ENCODE measurements at places on chromosomes 13 and 19.

DNA sequence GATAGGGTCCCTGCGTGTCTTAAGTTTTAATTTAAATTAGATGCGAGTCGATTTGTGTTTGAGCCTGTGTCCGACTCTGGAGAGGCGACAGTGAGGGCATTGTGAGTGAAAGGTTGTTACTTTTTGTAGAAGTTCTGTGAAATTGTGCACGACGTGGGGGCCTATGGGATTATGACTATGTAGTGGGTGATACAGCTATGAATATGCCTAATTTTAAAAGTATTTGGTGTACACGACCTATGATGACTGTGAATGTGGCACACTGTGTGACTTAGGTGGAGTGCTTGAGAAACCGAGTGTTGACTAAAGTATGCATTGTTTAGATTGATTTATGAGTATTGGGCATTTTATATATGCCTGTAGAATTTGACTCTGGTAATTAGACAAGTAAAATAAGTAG, 646 bp downstream of the ZNF567 start:
- no peak for DNase-seq

- no peak for DNase-seq
These were observed 776 bp upstream of the LENG1 start for GRCh38 chr19:54160182-54160811.

DNA sequence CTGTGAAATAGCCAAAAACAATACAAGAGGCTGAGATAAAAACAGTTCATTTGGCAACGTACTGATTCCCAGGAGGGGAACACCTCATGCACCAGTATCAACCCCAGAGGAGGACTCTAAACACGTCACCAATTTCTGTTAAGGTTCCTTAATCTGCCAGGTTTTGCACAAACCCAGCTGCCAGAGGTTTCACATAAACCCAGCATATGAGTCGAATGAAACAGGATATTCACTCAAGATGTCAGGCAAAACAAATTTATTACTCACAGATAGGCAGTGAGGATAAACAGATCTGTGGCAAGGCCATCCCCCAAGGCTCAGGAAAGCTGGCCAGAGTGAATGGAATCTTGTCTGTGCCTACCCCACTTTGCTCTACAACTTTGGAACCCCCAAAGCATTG, 210.9 kb downstream of the GPC5 start:
- no peak for DNase-seq

- no peak for DNase-seq
These were observed 3.1 kb downstream of the AMH start for GRCh38 chr19:2252055-2252796.

DNA sequence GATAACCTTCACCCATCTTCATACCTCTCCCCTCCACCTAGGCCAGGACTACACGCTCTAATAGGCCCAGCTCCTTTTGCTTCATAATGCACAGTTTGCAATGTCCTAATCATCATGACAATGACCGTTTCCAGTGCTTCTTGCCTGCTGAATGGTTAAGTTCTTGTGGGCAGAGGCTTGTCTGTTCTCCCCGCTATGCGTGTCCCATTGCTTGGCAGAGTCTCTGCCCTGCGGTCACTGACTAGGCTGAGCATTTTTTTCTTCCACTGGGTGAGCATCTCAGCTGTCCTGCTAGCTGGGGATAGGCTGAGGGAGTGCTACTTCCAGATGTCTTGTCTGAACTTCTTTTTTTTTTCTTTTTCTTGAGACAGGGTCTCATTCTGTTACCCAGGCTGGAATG, 314.7 kb downstream of the UQCRFS1 start:
- DNase-seq: no peak

GRCh38 chr13:54029226-54029625, 1000.6 kb downstream of the OLFM4 start:
- no peak for DNase-seq

- no peak for DNase-seq
These were observed 369.7 kb downstream of the COG6 start for GRCh38 chr13:40024967-40025714.

DNA sequence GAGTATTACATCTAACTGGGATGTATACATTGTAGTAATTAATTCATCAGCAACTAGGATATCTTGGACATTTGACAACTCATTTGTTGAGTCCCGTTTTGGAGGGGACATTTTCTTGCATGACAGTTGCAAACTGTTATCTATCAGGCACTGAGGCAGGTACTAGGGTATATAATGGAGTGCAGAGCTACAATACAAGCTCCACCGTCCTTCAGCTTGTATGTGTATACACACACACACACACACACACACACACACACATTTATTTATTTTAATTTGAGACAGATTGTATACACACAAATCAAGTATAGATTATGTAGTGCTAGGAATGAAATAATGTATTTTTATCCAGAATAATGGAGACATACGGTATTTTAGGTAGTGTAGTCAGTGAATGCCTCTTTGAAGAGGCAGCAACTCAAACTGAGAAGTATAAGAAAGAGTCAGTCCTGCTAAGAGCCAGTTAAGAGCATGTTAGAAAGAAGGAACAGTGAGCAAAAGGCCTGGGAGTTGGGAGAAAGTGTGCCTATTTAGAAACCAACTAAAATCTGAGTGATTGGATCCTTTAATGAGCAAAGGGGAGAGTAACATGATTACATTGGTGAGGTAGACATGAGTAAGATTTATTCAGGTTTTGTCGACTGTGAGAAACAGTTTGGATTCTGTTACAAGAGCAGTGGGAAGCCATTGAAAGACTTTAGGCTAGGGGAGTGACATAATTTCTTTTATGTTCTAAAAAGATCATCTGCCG, 74.5 kb downstream of the NBEA start:
- DNase-seq: no peak

DNA sequence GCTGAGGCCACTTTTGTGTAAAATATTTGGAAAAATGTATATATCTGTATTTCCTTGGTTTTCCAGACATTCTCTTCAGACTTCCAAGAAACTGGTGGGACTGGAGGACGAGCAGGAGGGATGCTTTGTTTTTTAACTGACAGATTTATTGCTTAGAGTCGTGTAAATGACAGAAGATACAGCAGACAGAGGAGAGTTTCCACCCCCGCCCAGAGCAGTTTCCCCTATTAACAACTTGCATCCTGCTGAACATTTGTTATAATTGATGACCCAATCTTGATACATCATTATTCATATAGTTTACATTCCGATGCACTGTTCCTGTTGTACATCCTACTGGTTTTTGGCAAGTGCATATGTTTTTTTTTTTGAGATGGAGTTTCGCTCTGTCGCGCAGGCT, 7.1 kb upstream of the DOCK6 start:
- DNase-seq: no peak

GRCh38 chr13:107767119-107767518, 448.2 kb downstream of the LIG4 start:
- no peak for DNase-seq

DNA sequence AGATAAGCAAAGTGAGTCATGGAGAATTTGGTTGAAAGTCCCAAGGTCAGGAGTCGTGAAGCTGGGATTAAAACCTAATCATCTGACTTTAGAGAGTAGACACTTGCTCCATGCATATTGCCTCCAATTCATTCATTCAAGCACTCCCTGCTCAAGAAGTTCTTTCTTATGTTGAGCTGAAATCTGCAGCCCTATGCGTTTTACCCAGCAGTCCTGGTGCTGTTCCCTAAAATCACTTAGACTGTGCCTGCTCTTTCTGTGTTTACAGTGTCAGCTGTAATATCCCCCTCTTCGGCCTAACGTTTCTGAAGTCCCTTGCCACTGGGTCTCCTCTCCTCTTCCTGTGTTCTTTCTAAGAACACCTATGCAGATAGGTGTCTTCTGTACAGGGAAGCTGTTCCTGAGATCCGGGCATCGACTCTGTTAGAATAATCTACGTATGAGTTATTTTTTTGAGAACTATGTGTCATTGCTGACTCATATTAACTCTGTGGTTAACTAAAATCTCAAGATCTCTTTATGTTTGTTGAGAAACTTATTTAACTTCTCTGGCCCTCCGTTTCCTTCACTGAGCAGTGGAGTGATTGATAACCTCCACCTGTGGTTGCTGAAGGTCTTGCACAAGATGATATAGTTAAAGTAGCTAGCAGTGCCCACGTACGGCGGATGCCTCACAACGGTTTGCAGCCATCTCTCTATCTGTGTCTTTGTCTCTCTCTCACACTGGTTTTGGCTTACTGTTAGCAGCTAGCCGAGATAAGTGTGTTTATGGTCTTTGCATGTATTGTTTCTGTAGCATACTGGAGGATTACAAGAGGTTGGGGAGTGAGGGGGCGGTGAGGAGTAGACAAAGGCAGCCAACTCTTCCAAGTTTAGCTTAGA, 4.7 kb downstream of the ALOX5AP start:
- peak; percentile 16 for DNase-seq

DNA sequence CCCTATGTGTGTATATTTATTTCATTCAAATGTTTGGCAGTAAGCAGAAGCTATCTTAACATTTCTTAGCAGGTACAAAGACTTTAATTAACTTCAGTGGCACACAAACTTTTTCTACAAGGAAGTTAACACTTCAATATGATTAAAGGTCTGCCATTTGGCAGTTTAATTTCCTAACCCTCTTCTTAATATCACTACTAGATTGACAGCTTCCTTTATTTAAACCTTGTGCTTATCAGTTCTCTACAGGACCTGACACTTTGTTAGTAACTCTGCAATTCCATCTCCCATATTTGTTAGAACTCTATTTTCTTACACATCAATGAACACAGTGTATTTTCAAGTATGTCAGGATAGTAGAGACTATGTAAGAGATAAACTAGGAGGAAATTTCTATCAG, 152.4 kb upstream of the ATXN8OS start:
- no peak for DNase-seq

GRCh38 chr19:10961073-10961860, 437 bp downstream of the SMARCA4 start:
- peak; percentile 6 for DNase-seq

DNA sequence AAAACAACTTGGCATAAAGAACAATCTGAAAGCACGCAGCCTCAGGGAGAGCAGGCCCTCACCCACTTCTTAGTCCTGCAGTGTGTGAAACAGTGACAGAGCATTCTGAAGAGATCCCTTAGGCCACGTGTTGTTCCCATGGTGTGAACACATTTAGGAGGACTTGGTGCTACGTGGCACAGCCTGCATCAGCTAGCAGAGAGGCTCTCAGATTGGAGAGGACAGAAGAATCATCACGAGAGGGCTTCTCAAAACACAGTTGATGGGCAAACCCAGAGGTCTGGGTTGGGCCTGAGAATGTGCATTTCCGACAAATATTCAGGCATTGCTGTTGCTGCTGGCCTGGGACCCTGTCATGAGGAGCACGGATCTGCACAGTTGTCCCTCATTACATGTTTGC, 26.1 kb upstream of the TFDP1 start:
- DNase-seq: no peak

GRCh38 chr19:13020002-13020414, 24.7 kb downstream of the NFIX start:
- DNase-seq: no peak

DNA sequence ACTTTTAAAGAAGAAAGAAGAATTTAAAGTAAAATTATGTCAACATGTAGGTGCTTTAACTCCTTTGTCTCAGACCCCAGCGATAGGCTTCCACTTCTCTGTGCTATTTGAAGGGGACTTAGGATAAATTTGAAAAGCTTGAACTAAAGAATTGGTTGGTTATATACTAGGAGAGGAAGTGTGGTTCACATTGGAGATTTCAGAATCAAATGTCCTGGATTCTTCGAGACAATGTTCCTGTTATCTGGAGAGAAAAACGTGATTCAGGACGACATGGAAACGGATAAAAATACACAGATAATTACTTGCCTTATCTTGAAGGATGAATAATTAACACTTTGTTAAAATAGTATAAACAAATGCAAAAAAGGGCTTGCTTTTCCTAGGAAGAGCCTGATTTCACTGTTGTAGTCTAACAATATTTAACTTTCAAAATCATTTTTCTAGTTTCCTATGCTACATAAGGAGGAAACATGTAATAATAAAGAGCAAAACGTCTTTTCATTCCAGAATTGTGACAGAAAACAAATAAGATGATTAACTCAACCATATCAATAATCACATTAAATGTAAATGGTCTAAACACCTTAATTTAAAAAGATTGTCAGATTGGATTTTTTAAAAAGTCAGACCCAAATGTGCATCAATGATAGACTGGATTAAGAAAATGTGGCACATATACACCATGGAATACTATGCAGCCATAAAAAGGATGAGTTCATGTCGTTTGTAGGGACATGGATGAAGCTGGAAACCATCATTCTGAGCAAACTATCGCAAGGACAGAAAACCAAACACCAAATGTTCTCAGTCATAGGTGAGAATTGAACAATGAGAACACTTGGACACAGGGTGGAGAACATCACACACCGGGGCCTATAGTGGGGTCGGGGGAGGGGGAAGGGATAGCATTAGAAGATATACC, 724 bp upstream of the ZNF780A start:
- DNase-seq: no peak

GRCh38 chr13:33251131-33251661, 34.4 kb downstream of the STARD13 start:
- no peak for DNase-seq

GRCh38 chr13:76715621-76716020, 170.6 kb downstream of the KCTD12 start:
- no peak for DNase-seq

- no peak for DNase-seq
These were observed 46.2 kb downstream of the SKA3 start for GRCh38 chr13:21130116-21130515.

DNA sequence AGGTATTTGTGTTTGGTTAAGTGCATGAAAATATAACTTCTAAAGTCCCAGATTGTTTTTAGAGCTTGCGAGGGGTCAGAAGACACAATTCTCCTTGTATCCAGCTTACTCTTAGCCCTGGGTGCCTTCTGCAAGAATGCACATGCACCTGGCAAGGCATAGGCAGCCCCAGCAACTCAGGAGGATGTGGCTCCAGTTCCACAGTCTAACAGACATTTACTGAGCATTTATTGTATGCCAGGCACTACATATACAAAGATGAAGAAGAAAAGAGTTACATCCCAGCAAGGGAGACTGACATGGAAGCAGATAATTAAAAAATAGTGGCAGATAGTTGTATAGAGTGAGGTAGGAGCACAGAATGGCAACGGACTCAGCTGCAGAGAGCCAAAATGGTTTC, 101.1 kb upstream of the FRY start:
- DNase-seq: no peak

Data from activated T-cell treated with anti-CD3 and anti-CD28 coated beads for 1 hour (primary cell).